Smooth muscle cell of the coronary artery (primary cell): ENCODE measurements at places on chromosomes 16 and 17. TPM values are rescaled to one million over a fixed set of nuclear protein-coding genes. Genes with fewer than 3 reads are reported as not detected.

PHOSPHO1 gene
- 0.45 TPM in 1 of 2 replicates, not detected in the other for total RNA-seq

TGFB1I1 gene
- 3.3 and 30.2 TPM in 2 replicates for total RNA-seq

TEX14 gene
- 0.08 TPM in 1 of 2 replicates, not detected in the other for total RNA-seq

KLHL10 gene
- 0.08 and 0.12 TPM in 2 replicates for total RNA-seq
